ENCODE measurements at places on chromosomes 2 and 18. TPM values are rescaled to one million over a fixed set of nuclear protein-coding genes. Genes with fewer than 3 reads are reported as not detected.

Gene NR4A2
- 21.9 TPM for total RNA-seq

Gene CCDC85A
- not detected for total RNA-seq

DNA sequence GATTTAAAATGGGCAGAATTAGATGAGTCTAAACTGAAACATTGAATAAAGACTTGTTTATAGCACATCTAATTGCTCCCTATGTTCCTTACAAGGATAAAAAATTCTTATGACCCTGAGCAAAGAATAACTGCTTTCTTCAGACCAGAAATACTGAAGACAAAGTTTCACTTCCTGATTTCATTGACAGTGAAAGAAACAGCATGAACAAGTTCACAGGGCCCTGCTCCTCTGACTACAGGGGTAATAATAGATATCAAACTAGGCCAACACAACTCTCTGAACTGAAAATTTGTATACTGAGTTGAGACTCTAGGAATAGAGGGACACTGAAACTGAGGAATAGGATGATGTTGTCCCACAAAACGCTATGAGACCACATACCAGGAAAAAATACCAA is 1383.3 kb upstream of the CDH2 start:
- H3K4me1 ChIP-seq, result no peaks in the 10 kb centered on the region
- no peak overlapping the region for H3K4me3 ChIP-seq
- H3K27ac ChIP-seq, result no peak overlapping the region
- H3K36me3 ChIP-seq, result no peaks in the 10 kb centered on the region
- H3K27me3 ChIP-seq, result no peaks in the 10 kb centered on the region
- DNase-seq, result no peak

DNA sequence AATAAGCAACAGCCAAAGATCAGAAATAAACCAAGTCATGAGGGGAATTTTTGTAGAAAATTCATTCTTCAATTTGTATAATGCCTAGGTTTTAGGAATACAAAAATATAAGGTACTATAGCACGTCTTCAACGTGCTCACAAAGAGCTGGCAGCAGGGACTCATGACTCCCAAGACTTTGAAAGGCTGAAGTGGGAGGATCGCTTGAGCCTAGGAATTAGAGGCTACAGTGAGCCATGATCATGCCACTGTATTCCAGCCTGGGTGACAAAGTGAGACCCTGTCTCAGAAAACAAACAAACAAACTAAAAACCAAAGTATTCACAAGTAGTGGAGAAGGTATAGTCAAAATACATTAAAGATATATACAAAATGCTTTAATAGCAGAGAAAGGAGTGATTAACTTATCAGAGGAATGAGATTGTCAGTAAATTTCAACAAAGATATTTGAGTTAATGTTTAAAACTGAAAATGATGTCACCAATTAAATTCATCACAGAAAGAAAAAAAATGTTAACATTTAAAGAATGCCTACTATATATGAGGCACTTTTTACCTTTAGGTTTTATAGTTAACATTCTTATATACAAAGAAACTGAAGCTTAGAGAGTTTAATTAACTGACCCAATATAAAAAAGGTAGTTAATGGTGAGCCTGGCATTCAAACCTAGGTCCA is 3.2 kb downstream of the WDR33 start:
- peaks cover 58% of the 10 kb centered on the region for H3K4me1 ChIP-seq
- no peak for DNase-seq
- no peaks in the 10 kb centered on the region for H3K36me3 ChIP-seq
- no peak overlapping the region for H3K27ac ChIP-seq

DNA sequence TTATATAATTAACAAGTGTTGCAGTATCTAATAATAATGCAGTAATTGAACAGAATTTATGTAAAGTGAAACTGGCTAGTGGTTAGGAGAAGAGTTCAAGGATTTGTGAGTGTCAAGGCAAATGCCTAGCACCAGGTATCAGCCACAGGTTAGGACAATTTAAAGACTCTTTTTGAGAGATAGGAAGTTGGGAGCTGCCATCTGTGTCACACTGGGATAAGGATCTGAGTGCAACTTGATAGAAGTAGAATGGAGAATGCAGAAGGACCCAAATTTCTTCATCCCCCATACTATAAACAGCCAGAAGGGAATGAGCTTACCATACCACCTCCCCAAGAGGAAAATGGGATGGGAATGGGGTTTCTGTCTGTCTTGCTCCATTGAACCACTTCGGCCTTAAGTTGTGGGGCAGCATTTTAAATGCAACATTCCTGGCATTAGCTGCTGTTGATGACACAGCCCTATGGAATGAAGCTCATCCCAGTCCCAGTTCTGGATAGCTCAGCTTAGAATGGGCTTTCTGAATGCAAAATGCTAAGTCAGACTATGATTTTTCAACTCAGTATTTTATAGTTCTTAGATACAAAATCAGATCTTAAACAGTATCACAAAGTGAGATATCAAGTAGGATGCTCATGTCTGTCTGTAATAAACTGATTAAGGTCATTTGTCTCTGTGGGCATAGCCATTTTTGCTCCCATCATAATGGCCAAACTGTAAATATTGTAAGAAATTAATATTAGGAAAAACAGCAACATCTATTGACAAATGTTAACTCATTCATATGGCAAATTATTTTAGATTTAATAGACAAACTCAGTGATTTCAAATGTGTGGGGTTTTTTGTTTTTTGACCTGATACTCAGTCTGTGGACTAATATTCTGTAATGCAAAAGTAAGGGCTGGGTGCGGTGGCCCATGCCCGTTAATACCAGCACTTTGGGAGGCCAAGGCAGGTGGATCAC is 44.0 kb downstream of the GPR155 start:
- no peaks in the 10 kb centered on the region for H3K4me1 ChIP-seq
- H3K36me3 ChIP-seq, result peaks cover 30% of the 10 kb centered on the region
- DNase-seq, result no peak
- no peaks in the 10 kb centered on the region for H3K27me3 ChIP-seq
- H3K4me3 ChIP-seq, result no peak overlapping the region
- H3K27ac ChIP-seq, result no peak overlapping the region

GRCh38 chr2:236508466-236508865 is 61.2 kb upstream of the ACKR3 start:
- no peak overlapping the region for H3K27ac ChIP-seq
- H3K27me3 ChIP-seq, result no peaks in the 10 kb centered on the region
- H3K4me1 ChIP-seq, result peaks cover 11% of the 10 kb centered on the region

GRCh38 chr2:160347269-160347863 is 146.2 kb downstream of the RBMS1 start:
- no peaks in the 10 kb centered on the region for H3K27me3 ChIP-seq
- H3K4me3 ChIP-seq, result no peak overlapping the region
- peaks cover 40% of the 10 kb centered on the region for H3K4me1 ChIP-seq
- no peaks in the 10 kb centered on the region for H3K36me3 ChIP-seq
- H3K27ac ChIP-seq, result no peak overlapping the region

GRCh38 chr2:5539282-5540165 is 152.7 kb upstream of the SOX11 start:
- no peaks in the 10 kb centered on the region for H3K36me3 ChIP-seq
- no peaks in the 10 kb centered on the region for H3K27me3 ChIP-seq
- no peaks in the 10 kb centered on the region for H3K4me1 ChIP-seq

DNA sequence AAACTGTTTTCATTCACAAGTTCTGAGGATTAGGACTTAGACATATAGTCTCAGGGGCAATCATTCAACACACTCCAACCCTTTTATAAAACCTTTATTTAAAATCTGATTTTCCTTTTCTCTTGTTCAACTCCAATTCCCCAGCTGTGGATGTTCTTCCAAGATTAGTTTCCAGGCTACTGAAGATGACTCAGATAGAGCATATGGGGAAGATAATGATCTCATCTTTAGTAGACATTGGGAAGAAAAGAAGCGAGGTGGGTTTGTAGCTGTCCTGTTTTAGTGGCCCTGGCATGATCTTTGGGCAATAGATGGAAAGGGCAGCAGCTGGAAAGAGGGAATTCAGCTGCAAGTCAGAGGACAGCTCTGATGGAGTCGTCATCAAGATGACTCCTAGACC is 247.7 kb upstream of the CCDC68 start:
- H3K27ac ChIP-seq, result no peak overlapping the region
- no peaks in the 10 kb centered on the region for H3K4me1 ChIP-seq
- no peak overlapping the region for H3K4me3 ChIP-seq
- no peak for DNase-seq
